ENCODE measurements at places on chromosomes 2 and 18. TPM values are rescaled to one million over a fixed set of nuclear protein-coding genes. Genes with fewer than 3 reads are reported as not detected.

Gene MDH1B
- 0.56 TPM for total RNA-seq

Gene TBR1
- total RNA-seq = not detected

Gene PRKAG3
- not detected for total RNA-seq

Gene LRRC30
- total RNA-seq = not detected

Gene DTNA
- 0.41 TPM for total RNA-seq
